ENCODE measurements at places on chromosomes 1 and 21.
A peak's percentile ranks its signal among the peaks of the same experiment; 100 is the strongest.

DNA sequence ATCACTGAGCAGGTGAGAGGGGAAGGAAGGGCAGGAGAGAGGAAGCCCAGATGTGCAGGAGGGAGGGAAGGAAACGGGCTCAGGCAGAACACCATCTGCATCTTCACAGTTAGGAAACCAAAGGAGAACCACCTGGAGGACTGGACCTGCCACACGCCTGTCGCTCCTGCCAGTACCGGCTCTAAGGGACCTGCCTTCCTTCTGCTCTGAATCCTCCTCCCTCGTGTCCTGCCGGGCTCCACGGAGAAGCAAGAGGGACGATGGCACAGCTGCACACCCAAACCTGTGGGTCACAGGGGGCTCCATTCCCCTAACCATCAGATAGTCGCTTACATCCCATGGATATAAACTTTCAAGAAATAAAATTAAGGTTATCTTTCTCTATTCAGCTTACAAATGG, 56.1 kb downstream of the TOR1AIP2 start:
- H3K4me3 ChIP-seq, result no peak overlapping the region
- H3K27ac ChIP-seq, result no peak overlapping the region

DNA sequence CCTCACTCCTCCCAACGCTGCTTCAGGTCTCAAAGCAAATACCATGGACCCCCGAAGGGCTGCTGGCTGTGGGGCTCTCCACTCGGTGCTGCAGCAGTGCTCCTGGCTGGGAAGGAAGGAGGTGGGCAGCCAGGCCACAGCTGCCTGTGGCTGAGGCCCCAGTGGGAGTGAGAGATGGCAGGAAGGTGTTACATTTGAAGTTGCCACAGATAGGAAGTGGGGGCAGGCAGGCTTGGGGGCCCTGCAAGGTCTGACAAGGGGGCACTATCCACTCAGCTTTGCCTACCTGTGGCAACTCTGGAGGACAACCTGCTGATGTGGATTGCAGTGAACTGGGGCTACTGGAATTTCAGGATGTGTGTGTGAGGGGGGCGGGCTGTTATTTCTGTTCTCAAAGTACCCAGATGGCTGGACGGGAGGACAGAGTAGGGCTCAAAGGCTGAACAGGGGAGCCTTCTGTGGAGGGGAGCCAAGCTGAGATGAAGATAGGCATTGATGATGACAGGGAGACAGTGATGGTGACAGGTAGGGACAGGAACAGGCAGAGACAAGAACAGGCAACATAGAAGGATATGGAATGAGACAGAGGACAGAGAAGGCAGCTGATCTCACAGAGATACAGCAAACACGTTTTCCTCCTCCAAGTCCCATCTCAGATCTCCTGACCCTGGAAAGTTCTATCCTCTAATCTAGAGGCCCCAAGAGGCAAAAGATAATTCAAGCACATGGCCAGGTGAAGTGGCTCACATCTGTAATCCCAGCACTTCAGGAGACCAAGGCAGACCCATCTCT, 1.8 kb downstream of the ZNF683 start:
- no peak for DNase-seq
- no peaks in the 10 kb centered on the region for H3K4me1 ChIP-seq
- H3K27me3 ChIP-seq, result peaks cover 13% of the 10 kb centered on the region

DNA sequence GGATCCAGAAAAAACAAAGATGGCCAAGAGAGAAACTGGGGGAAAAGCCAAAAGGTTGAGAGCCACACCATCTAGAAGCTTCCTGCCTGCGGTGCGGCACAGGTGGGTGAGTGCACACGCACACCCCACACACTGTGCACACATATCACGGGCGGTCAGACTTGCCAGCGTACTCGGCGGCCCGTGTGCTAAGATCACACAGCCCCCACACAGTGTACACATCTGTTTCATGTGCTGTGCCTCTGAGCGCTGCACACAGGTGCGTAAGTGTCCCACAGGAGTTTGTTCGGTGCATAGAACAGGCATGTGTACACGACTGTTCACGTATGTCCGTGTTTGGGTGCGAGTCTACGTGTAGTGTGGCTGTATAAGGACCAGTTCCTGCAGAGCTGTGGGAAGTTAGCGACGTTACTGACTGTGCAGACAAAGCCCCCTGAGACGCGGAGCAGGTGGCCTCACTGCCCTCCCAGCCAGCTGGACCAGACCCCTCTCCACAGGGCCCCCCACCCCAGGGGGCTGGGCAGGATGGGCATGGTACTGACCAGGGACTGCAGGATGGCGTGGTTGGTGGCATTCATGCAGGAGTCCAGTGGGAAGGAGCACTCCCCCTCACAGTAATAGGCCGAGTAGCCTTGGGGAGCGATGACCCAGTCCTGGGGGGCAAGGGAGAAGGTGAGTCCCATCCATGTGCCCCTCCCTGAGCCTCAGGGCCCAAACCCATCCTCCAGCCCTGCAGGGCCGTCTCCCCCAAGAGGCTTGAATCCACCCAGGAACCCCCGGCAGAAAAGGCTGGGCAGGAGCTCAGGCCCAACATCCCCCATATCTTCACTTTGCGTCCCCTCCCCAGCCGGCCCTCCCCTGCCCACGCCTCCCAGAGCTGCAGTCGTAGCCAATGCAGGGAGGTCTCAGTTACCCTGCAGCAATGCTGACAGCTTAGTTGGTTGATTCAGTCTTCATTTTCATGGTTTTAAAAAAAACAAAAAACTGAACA, 8.3 kb downstream of the OXCT2 start:
- H3K36me3 ChIP-seq, result peaks cover 6% of the 10 kb centered on the region
- H3K4me1 ChIP-seq, result no peaks in the 10 kb centered on the region
- no peak overlapping the region for H3K27ac ChIP-seq
- H3K4me3 ChIP-seq, result no peak overlapping the region
- no peaks in the 10 kb centered on the region for H3K27me3 ChIP-seq

- no peak overlapping the region for H3K27ac ChIP-seq
- peaks cover 9% of the 10 kb centered on the region for H3K4me1 ChIP-seq
- no peak overlapping the region for H3K4me3 ChIP-seq
- H3K36me3 ChIP-seq, result no peaks in the 10 kb centered on the region
- H3K27me3 ChIP-seq, result no peaks in the 10 kb centered on the region
These were observed 63.0 kb downstream of the KCNJ15 start for GRCh38 chr21:38319781-38320180.

DNA sequence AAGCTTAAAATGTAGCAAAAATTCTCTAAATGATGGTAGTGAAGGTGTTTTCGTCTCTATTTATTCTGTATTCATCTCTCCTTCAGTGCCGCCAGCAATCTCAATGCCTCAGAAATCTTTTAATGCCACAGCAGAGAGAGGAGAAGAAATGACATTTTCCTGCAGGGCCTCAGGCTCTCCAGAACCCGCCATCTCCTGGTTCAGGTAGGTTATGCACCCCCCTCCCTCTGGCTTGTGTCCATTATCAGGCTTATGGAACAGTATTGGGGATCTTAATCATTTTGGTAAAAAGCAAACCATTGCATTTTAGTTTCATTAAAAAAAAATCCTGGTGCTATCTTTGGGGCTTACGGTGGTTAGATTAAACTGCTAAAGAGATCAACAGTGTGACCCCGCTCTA, 326.1 kb downstream of the NCAM2 start:
- H3K4me1 ChIP-seq, result peaks cover 9% of the 10 kb centered on the region
- no peak overlapping the region for H3K27ac ChIP-seq
- H3K27me3 ChIP-seq, result no peaks in the 10 kb centered on the region
- no peak for DNase-seq
- H3K4me3 ChIP-seq, result no peak overlapping the region
- H3K36me3 ChIP-seq, result no peaks in the 10 kb centered on the region

DNA sequence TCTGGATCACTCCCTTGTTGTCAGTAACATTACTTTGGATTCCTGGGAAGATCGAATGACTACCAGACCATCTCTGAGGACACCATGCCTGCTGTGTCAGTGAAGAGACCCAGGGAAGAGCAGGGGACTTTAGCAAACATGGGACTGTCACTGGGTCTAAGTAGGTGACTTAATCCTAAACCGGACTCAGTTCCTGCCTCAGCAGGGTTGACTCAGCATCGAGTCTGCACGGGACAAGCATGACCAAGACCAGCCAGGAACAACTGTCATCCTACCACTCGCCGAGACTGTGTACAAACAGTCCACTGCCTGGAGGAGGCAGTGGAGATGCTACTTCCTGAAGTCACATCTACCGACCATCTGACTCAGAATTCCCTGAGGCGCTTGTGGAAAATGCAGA, 53.2 kb upstream of the RAB4A start:
- no peak overlapping the region for H3K4me3 ChIP-seq
- no peaks in the 10 kb centered on the region for H3K36me3 ChIP-seq
- H3K27ac ChIP-seq, result no peak overlapping the region
- DNase-seq, result no peak

- no peak for DNase-seq
- H3K36me3 ChIP-seq, result peaks cover 32% of the 10 kb centered on the region
- H3K4me3 ChIP-seq, result no peak overlapping the region
- H3K4me1 ChIP-seq, result no peaks in the 10 kb centered on the region
- no peaks in the 10 kb centered on the region for H3K27me3 ChIP-seq
- no peak overlapping the region for H3K27ac ChIP-seq
These were observed 38.9 kb downstream of the CD58 start for GRCh38 chr1:116531917-116532316.

DNA sequence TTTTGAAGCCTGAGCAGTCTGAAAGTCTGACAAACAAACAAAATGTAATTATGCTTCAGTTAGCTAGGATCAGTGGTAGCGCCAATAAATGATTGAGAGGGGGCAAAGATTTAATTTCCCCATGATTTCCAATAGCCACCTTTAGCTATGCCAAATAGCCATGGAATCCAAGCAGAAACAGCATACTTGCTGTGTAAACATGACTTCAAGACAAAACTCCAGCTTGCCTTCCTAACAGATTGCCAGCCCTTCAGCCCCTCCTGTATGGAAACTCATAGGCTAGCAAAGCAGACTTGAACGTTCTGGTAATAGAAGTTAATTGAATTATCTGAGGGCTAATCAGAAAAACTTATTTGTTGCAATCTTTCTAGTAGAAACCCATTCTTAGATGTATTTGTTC, 25.6 kb upstream of the SLC30A1 start:
- no peak for DNase-seq
- no peak overlapping the region for H3K4me3 ChIP-seq
- H3K27me3 ChIP-seq, result peaks cover 16% of the 10 kb centered on the region
- peaks cover 51% of the 10 kb centered on the region for H3K4me1 ChIP-seq
- H3K36me3 ChIP-seq, result no peaks in the 10 kb centered on the region

GRCh38 chr1:214454569-214455396, 96.6 kb downstream of the PTPN14 start:
- H3K36me3 ChIP-seq, result peaks cover 7% of the 10 kb centered on the region
- H3K27ac ChIP-seq, result peak overlapping the region; percentile 31
- H3K4me3 ChIP-seq, result no peak overlapping the region
- H3K27me3 ChIP-seq, result no peaks in the 10 kb centered on the region
- DNase-seq, result no peak
- H3K4me1 ChIP-seq, result peaks cover 51% of the 10 kb centered on the region

DNA sequence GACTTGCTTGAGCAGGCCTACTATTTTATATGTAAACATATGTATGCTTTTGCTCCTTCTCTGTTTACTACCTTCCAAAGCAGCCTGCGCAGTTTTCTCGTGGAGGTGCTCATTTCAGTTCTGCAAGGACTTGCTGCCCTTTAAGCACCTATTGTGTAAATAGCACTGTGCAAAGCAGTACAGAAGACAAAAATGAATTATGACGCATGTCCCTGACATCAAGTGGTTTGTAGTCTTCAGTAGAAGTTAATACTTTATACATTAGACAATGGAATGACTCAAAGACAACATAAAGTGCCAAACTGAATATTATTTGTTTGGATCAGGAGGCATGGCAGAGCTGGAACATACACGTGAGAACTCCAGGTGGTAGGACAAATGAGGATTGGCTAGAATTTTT, 611.7 kb downstream of the LMO4 start:
- no peak overlapping the region for H3K27ac ChIP-seq
- H3K27me3 ChIP-seq, result no peaks in the 10 kb centered on the region
- DNase-seq, result no peak
- no peaks in the 10 kb centered on the region for H3K36me3 ChIP-seq
- peaks cover 20% of the 10 kb centered on the region for H3K4me1 ChIP-seq
- no peak overlapping the region for H3K4me3 ChIP-seq

GRCh38 chr21:16569679-16570078, 839.9 kb downstream of the USP25 start:
- peak overlapping the region; percentile 67 for H3K27ac ChIP-seq
- H3K27me3 ChIP-seq, result no peaks in the 10 kb centered on the region
- peaks cover 7% of the 10 kb centered on the region for H3K36me3 ChIP-seq
- H3K4me3 ChIP-seq, result no peak overlapping the region
- no peak for DNase-seq

DNA sequence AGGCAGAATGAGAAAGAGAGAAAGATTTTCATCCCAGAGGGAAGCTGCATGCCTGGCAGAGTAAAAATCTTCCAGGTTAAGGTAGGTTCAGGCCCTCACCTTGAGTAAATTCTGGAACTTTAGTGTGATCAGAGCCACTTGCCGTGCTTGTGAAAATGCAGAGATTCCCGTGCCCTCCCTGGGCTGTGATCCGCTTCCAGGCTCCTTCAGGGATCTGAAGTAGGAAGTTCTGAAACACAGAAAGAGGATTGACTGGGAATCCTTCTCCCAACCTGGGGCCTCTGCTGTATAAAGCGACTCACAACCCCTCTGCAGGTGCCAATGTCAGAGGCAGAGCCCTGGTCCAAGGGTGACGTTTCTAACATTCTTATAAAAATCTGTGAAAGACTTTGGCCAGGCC, 26.6 kb downstream of the NUAK2 start:
- no peak overlapping the region for H3K4me3 ChIP-seq
- no peaks in the 10 kb centered on the region for H3K27me3 ChIP-seq
- no peaks in the 10 kb centered on the region for H3K36me3 ChIP-seq
- H3K27ac ChIP-seq, result peak overlapping the region; percentile 97

DNA sequence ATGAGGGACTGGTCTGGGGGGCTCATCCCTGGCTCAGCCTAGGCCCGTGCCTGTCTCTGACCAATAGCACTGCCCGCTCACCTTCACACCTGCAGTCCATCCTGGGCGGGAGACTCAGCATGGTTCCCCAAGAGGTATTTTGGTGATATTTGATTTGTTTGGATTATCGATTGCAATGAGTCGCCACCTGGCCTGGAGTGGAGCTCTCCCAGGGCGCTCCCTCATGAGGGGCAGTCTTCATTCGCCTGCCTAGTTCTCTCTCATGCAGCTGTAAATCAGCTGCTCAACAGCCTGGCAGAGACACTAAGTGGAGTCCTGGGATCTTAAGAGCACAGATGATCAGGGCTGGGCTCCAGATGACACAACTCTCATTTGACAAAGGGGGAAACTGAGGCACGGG, 90.1 kb upstream of the ACTL8 start:
- no peak for DNase-seq
- no peak overlapping the region for H3K4me3 ChIP-seq
- H3K4me1 ChIP-seq, result no peaks in the 10 kb centered on the region
- H3K27me3 ChIP-seq, result no peaks in the 10 kb centered on the region
- H3K36me3 ChIP-seq, result peaks cover 16% of the 10 kb centered on the region

DNA sequence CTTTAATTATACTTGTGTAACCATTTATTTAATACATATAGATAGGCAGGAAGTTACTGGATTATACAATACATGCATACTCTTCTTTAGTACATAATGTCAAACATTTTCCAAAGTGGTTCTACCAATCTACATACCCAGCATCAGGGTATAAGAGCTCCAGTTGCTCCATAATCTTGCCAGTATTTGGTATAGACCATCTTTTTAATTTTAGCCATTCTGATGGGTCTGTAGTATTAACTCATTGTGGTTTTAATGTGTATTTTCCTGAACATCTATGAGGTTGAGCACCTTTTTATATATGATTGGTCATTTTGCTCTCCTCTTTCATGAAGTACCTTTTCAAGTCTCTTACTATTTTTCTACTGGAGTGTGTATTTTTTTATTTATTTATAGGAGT, 32.1 kb downstream of the EBNA1BP2 start:
- H3K27ac ChIP-seq, result no peak overlapping the region
- H3K4me1 ChIP-seq, result peaks cover 6% of the 10 kb centered on the region
- peaks cover 5% of the 10 kb centered on the region for H3K36me3 ChIP-seq

Measured in mesothelial cell of epicardium (in vitro differentiated cells).